ENCODE measurements at places on chromosomes 11 and 22. TPM values are rescaled to one million over a fixed set of nuclear protein-coding genes. Genes with fewer than 3 reads are reported as not detected.

DNA sequence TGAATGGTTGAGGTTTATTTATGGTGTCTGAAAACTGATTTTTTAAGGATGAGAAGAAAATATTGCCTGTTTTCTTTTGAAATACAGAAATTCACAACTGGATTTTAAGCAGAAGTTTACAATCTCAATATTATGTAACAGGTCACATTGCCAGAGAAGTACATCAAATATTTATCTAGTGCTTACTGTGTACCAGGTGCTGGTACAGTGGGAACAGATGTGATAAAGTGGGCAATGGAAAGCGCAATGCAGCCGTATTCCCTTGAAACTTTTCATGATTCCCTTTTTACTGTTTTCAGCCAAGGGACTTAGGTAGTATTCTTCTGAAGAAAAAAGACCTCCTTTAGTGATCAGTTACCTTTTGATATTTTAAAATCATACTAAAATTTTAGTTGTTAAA is 49.6 kb downstream of the TTC17 start:
- DNase-seq, result no peak

GRCh38 chr11:25119416-25119815 is 622.6 kb downstream of the LUZP2 start:
- DNase-seq, result no peak

TRAF6 gene
- 16.2 TPM for total RNA-seq

GRCh38 chr11:60993615-60994014 is 22.1 kb downstream of the CD6 start:
- no peak for DNase-seq
